ENCODE measurements at places on chromosomes 1 and 21. TPM values are rescaled to one million over a fixed set of nuclear protein-coding genes. Genes with fewer than 3 reads are reported as not detected.

The ADCY10 gene
- total RNA-seq: 0.30 TPM

The LCE2C gene
- not detected for total RNA-seq

The IL10 gene
- 1.3 TPM for total RNA-seq

The IVL gene
- 0.07 TPM for total RNA-seq

The SLC16A4 gene
- 0.44 TPM for total RNA-seq

The CYP4B1 gene
- not detected for total RNA-seq

The CLCA4 gene
- total RNA-seq: not detected

The LCE1F gene
- not detected for total RNA-seq

The GBP6 gene
- total RNA-seq: 0.46 TPM

The HSPA6 gene
- total RNA-seq: 0.14 TPM

The NGF gene
- total RNA-seq: not detected

The C1orf87 gene
- total RNA-seq: not detected

The GPR37L1 gene
- total RNA-seq: not detected

The PLA2G2D gene
- not detected for total RNA-seq

The PPP1R8 gene
- total RNA-seq: 65.9 TPM

The PEX10 gene
- total RNA-seq: 17.7 TPM

The CHIA gene
- total RNA-seq: not detected

The DCST2 gene
- 0.67 TPM for total RNA-seq

The SDC3 gene
- 0.37 TPM for total RNA-seq

The CSF3R gene
- 0.33 TPM for total RNA-seq

The PDPN gene
- total RNA-seq: not detected

The FCMR gene
- total RNA-seq: 49.3 TPM

The ASCL5 gene
- 0.09 TPM for total RNA-seq

The CYP4A22 gene
- total RNA-seq: not detected

The CD1C gene
- 0.14 TPM for total RNA-seq

The SYCP1 gene
- not detected for total RNA-seq

The ASH1L gene
- total RNA-seq: 31.4 TPM

The DPT gene
- total RNA-seq: not detected

The E2F2 gene
- total RNA-seq: 25.0 TPM

The GNAI3 gene
- 9.6 TPM for total RNA-seq

The GPR161 gene
- total RNA-seq: 0.59 TPM

The SF3B4 gene
- total RNA-seq: 68.6 TPM

The MSTO1 gene
- 62.1 TPM for total RNA-seq

The CDA gene
- total RNA-seq: not detected

The RAB42 gene
- total RNA-seq: 0.09 TPM

The KIF17 gene
- not detected for total RNA-seq

The CHRNB2 gene
- 0.07 TPM for total RNA-seq

The NTMT2 gene
- total RNA-seq: not detected

The RPAP2 gene
- total RNA-seq: 39.0 TPM

The GPR52 gene
- 0.56 TPM for total RNA-seq

The FAM177B gene
- total RNA-seq: not detected

The CCDC24 gene
- total RNA-seq: 1.2 TPM

The EDN2 gene
- total RNA-seq: not detected

The CDC20 gene
- 163 TPM for total RNA-seq

The DIO1 gene
- total RNA-seq: not detected

The DBT gene
- 12.8 TPM for total RNA-seq

The ALDH4A1 gene
- 5.8 TPM for total RNA-seq

All from activated CD4-positive, alpha-beta T cell treated with anti-CD3 and anti-CD28 coated beads for 36 hours (primary cell).